ENCODE measurements at places on chromosomes 6 and 20.

GRCh38 chr20:63315240-63315689 is 22.3 kb downstream of the COL20A1 start:
- DNase-seq: no peak

- DNase-seq: no peak
Observed at GRCh38 chr6:169172456-169172855, 81.2 kb downstream of the THBS2 start.

- peak; percentile 61 for DNase-seq
Observed at GRCh38 chr6:134230087-134230700, 87.7 kb downstream of the SGK1 start.

GRCh38 chr6:18016698-18017097 is 29.3 kb upstream of the KIF13A start:
- no peak for DNase-seq

- no peak for DNase-seq
Observed at GRCh38 chr6:26322645-26323482, 42.1 kb upstream of the BTN3A2 start.

DNA sequence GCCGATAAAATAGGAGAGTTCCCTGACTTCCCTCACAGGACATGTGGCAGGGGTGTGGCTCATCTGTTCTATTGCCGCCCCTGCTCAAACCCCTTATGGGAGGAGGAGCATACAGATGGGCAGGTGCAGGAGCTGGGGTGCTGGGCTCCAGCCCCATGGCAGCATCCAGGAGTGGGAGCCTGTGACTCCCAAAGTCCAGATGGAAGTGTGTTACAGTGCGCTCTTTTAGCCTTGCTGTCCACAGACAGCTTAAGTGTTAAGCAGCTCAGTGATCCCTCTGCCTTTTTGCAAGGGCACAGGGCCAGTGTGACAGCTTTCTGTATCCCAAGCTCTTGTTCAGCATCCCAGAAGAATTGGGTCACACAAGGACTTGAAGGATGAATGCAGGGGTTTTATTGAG is 212.3 kb upstream of the MYLIP start:
- DNase-seq: no peak

DNA sequence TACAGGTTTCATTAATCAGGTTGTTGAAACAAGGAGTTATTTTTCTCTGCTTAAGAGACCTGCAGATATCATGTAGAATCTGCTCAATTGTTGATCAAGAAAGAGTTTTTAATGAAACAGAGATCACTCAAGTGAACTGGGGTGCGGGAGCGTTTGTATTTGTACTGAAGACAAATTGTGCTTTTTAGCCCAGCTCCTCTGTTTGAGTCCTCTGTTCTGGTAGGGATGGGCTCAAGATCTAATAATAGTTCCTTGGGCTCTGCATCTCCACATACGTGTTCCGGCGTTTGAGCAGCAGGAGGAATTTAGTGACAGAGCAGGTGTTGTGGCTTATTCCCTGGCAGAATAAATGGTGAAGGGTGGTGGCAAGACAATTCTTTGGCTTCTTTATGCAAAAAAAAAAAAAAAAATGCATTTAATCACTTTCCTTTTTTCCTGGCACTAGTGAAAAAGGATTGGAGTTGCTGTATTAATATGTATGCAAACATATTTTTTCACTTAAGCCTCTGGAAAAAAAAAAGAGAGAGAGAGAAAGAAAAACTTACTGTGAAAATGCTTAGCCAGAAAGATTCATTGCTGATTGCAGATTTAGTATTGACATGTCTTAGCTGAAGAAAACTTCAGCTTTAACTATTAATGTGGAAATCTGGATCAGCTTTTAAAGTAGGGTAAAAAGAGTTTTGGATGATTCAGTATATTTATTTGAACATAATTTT is 4.0 kb downstream of the CITED2 start:
- DNase-seq: peak; percentile 46

DNA sequence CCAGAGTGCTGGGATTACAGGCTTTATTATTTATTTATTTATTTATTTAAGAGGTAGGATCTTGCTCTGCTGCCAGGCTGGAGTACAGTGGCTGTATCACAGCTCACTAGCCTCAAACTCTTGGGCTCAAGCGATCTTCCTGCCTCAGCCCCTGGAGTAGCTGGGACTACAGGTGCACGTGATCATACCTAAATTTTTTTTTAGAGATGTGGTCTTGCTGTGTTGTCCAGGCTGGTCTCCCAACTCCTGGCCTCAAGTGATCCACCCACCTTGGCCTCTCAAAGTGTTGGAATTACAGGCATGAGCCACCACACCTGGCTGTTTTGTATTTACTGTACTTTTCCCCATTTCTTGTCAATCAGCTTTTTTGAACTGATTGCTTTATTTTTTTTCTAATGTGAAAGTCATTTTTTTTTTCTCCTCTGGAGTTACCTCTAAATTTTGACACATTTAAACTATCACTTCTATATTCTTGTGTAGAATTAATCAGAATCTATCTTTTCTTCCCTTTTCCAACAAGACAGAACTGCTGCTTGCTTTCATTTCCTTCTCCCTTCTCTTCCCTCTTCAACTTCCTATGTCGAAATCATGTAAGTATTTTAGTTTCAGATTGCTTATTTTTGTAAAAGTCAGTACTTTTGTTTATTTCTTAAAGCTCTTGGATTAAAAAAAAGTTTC is 12.0 kb downstream of the PANK2 start:
- peak; percentile 48 for DNase-seq

DNA sequence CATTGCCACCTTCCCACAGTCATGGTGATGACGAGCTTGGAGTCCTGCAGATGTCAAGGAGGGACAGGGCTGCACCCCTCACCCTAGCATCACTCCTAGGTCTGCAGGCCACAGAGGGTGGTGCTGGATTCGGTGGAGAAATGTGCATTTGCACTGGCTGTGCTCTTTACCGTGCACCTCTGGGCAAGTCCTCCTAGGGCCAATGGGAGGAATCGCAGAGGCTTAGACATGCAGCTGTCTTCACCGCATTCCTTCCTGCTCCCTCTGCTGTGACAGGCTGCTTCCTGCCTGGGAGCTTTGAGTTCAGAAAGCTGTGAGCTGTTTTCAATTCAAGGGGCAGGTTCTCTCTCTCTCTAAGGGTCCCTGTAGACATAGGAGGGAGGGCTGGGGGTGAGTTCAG is 85.1 kb downstream of the EDN3 start:
- DNase-seq: no peak

GRCh38 chr20:16097788-16098187 is 475.5 kb downstream of the KIF16B start:
- no peak for DNase-seq

DNA sequence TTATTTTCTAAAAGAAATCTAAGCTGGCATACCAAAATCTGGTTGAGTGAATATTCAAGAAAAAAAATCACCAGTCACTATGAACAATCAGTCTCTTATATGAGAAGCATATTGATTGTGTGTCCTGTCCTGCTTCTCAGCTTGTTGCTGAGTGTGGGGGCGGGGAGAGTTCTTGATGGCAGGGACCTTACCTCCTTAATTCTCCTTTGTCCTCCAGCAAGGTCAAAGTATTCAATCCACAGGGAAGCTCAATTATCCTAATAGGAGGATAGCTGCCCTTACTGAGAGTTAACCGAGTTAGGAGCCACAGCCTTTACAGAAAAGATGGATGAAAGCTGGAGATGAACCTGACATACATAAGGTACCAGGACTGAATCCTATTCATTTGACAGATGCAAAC is 154.0 kb downstream of the LY86 start:
- no peak for DNase-seq

DNA sequence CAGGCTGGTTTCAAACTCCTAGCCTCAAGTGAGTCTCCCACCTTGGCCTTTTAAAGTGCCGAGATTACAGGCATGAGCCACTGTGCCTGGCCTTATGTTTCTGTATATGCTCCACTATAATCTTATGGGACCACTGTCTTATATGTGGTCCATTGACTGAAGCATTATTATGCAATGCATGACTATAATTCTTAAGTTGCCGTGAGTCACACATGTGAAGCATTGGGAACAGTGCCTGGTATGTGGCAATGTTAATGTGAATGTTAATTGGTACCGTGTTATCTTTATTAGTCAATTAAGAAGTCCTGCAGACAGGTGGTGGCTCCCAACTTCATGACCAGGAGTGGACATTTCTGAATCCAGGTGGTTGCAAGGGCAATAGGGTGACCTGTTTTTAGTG is 14.7 kb upstream of the ASXL1 start:
- no peak for DNase-seq

DNA sequence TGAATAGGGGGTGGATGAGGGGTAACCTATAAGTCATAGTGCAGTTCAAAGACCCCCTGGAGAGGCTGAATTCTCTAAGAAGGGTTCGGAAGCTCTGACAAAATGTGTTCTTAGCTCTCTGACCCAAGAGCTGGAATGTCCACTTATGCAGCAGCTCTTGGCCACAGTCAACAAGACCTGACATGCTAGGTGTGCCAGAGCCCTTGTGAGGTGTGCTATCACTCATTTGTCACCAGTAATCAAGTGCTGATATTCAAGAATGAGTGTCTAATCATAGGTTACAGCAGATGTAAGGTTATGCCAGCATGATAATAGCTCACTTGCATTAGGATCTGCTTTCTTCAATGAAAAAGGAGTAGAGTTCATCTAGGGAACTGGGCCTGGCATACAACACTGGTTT is 28.1 kb downstream of the TOMM6 start:
- no peak for DNase-seq

- no peak for DNase-seq
Observed at GRCh38 chr20:40481337-40481736, 207.7 kb downstream of the MAFB start.

DNA sequence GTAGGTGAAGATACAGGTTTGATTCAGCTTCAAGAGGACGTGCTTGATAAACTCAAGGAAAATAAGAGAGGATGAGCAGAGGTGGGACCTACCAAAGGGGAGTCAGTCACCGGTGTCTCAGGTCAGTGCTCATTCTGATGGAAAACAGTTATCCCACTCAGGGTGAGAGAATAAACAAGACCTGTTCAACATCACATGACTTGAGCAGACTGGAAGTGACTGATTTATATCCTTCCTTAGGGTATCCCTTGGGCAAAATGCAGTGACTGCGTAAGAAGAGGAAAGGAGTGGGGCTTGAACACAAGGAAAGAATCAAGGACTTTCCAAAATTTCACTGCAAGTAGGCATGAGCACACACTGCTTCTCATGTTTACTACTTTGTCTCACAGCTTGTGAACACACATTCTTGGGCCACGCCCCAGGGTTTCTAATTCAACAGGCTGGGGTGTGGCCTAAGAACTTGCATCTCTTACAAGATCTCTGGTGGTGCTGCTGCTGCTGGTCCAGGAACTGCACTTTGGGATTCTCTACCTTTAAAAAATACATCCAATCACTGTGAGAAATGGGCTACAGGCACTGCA is 11.6 kb downstream of the CST3 start:
- no peak for DNase-seq

DNA sequence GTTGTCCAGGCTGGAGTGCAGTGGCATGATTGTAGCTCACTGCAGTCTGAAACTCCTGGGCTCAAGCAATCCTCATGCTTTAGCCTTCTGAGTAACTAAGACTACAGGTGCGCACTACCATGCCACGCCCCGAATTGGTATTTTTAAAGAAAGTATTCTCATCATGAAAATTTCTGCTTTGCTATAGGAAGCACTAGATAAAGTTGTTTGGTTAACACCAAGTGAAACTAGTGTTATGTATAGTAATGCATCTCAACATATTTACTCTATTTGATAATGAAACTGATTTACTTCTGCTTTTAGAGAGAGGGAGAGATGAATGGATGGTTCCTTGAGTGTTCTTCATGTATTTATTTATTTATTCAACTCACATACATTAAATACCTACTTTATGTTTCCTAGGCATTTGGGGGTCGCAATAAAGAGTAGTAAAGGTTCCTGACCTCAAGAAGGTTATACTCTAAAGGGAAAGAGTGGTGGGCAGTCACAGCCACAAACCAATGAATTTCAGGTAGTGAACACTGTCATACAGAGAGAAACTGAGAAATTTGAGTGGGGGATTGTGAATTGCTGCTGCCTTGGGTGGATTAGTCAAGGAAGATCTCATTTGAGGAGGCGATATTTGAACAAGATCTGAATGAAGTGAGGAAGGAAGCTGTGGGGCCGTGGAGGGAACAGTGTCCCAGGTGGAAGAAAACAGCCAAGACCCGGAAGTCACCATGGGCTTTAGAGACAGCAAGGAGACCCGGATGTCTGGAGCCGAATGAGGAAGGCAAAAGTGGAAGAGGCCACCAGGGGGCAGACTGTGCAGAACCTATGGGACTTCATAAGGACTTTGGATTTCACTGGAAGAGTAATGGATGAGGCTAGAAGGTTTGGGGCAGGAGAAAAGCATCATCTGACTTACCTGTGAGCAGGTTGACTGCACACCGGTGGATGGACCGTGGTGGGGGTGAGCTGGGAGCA is 185.6 kb downstream of the TSHZ2 start:
- peak; percentile 69 for DNase-seq

- no peak for DNase-seq
Observed at GRCh38 chr20:3102575-3103368, 18.2 kb upstream of the AVP start.

DNA sequence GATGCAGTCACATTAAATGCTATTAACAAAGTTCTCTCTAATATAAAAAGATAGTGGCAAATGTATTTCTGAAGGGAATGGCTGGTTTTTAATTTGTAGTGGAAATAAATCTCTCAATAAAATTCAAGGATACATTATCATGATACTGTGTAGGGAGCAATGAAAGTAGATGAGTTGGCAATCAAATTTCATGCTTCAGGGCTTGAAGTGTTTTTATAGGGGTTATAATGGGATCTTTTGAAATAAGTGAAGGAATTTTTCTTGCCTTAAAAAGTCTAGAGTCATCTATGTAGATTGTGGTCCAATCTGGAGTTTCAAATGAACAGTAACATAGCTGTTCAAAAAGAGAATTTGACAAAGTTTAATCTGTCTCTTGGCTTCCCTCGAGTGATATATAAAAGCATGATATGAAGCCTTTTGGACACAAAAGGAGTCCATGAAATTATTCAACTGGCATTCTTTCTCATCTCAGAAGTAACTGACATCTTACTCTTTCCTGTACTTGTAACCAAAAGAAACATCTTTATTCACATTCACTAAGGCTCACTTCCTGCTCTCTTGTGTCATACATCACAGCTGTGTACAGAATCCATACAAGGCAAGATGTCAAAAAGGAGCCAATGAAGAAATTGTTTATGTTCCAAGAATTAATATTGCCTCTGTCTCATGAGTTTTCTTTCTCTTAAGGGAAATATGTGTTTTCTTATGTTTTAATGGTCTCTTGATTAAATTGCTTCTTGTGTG is 591.0 kb upstream of the GJE1 start:
- DNase-seq: no peak

GRCh38 chr6:52617087-52617486 is 40.2 kb upstream of the TRAM2 start:
- DNase-seq: no peak

- no peak for DNase-seq
Observed at GRCh38 chr6:78942446-78942845, 75.1 kb downstream of the IRAK1BP1 start.

Measured in KBM-7 (cell line).